ENCODE measurements at places on chromosomes 16 and 17.

GRCh38 chr16:20911361-20911760 is 10.8 kb downstream of the LYRM1 start:
- DNase-seq = no peak

- no peak for DNase-seq
Observed at GRCh38 chr17:63332286-63332685, 113.8 kb downstream of the CYB561 start.

DNA sequence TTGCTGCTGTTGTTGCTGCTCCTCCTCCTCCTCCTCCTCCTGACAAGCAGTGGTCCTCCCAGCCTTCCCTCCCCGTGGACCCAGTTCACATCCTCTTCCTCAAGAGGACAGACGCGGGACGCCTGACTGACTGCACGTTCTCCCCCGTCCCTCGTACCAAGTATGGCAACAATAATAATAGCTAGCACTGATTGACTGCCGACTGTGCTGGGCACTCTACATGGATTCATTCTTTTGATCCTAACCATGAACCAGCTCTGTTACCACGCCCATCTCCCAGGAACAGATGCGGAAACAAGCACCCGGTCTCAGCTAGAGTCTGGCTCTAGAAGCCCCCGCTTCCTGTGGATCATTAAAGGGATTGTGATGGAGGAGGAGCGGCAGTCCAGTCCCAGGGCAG is 78.0 kb downstream of the GNAO1 start:
- no peak for DNase-seq

- DNase-seq = no peak
Observed at GRCh38 chr17:35089586-35090296, 26.2 kb upstream of the RFFL start.

DNA sequence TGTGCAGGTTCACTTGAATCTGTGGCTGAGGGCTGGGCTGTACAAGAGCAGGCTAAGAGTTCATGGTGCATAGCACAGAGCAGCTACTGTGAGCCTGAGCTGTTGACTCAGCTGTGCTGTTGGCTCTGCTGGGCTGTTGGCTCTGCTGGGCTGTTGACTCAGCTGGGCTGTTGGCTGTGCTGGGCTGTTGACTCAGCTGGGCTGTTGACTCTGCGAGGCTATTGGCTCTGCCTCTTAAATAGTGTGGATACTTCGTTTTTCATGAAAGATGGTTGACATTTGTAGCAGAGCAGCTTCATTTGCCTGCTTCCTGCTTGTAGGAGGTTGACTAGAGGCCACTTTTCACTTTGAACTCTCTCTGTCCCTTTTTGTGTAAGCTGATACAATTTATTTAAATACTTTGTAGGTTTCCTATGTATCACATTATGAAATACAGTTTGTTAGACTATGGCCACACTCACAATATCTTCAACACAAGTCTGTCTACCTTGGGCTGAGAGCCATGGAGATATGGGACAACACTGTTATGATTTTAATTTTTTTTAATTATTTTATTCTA is 40.3 kb upstream of the CCNF start:
- DNase-seq = no peak

DNA sequence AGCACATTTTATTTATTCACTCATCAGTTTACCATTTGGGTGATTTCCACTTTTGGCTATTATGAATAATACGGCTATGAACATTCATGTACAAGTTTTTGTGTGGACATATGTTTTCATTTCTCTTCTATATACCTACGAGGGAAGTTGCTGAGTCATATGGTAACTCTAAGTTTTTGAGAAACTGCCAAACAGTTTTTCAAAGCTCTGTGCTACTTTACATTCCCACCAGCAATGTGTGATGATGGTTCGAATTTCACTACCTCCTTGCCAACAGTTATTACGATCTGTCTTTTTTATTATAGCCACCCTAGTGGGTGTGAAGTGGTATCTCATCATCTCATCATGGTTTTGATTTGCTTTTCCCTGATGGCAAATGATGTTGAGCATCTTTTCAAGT is 63.7 kb upstream of the MRTFB start:
- no peak for DNase-seq

Measured in SK-N-SH (cell line).